Renal cortical epithelial cell (primary cell): ENCODE measurements at places on chromosomes 4 and X. TPM values are rescaled to one million over a fixed set of nuclear protein-coding genes. Genes with fewer than 3 reads are reported as not detected.
A peak's percentile ranks its signal among the peaks of the same experiment; 100 is the strongest.

- peak; percentile 41 for DNase-seq
These were observed at the start of gene FGFRL1 for GRCh38 chr4:1011022-1011665. Gene FGFRL1, plus strand, starts transcription at chr4:1011626. Its CDS starts 860 bp downstream, at chr4:1012486.

DNA sequence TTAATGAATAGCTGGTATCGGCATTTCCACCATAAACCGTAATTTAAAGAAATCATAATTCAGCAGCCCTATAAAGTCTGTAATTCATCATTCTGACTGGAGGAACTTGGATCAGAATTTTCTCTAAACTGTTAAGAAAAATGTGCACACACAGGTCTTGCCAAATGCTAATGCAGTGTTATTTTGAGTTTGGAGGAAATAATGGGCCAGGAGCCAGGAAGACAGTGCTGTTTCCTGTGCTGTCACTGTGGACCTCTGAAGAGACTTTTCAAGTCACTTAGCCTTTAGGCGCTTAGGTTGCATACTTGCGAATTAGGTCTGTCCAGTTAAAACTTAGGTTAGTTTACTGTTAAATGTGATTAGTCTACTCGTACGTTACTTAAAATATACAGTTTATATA is 137.5 kb upstream of the ANXA3 start:
- no peak for DNase-seq

DNA sequence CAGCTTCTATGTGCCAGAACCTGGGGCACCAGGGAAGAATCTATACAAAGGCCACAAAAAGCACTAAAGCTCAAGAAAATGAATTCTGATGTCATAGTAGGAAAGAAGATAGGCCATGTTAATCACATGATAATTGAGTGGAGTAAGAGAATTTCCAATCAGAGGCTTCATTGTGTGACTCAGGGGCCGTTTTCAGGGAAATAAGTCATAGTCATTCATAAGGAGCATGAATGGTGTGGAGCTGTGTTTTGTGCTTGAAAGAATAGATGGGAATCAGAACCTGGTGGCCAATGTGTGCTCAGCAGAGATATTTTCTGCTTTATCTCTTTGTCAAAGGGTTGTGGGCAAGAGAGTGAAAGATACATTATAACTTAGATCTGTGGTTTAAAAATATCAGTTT is 102.4 kb upstream of the ZDHHC15 start:
- DNase-seq: no peak

The ZNF81 gene
- 2.6 and 9.3 TPM in 2 replicates for total RNA-seq

The CXCL9 gene
- total RNA-seq: not detected in 2 replicates

The P2RY4 gene
- total RNA-seq: 0.15 TPM in 1 of 2 replicates, not detected in the other

The GAGE13 gene
- total RNA-seq: not detected in 2 replicates

The CHRDL1 gene
- total RNA-seq: 36.6 and 39.8 TPM in 2 replicates
